ENCODE measurements at places on chromosomes 3 and 15. TPM values are rescaled to one million over a fixed set of nuclear protein-coding genes. Genes with fewer than 3 reads are reported as not detected.

Gene SMCO1
- total RNA-seq, result not detected

Gene GOLGA6L7
- total RNA-seq, result not detected

Gene P2RY14
- not detected for total RNA-seq

Gene PPP1R14D
- total RNA-seq, result not detected

Gene TMEM207
- not detected for total RNA-seq

Gene PLOD2
- 345 TPM for total RNA-seq

Gene KNG1
- total RNA-seq, result not detected

Gene CCK
- not detected for total RNA-seq

Gene SERPINI2
- not detected for total RNA-seq

Gene PGBD4
- total RNA-seq, result 2.1 TPM

Gene PCOLCE2
- 124 TPM for total RNA-seq

Gene GPR156
- total RNA-seq, result 1.2 TPM

Gene TNK2
- 5.5 TPM for total RNA-seq

Gene SLC9C1
- total RNA-seq, result under 0.01 TPM

Gene CCR9
- not detected for total RNA-seq

Gene NUP210
- total RNA-seq, result 0.26 TPM

Gene LRRC28
- 38.0 TPM for total RNA-seq

Gene GTF2E1
- 10.6 TPM for total RNA-seq

Gene DNASE1L3
- total RNA-seq, result 0.43 TPM

Gene AMIGO3
- 0.32 TPM for total RNA-seq

Gene ADAM10
- 181 TPM for total RNA-seq

Gene CLSTN2
- 11.3 TPM for total RNA-seq

Gene PP2D1
- not detected for total RNA-seq

Gene ISLR
- total RNA-seq, result 250 TPM

Gene PIF1
- total RNA-seq, result 9.9 TPM

Gene RAD51
- 4.8 TPM for total RNA-seq

Gene CDHR4
- 0.13 TPM for total RNA-seq

Gene CPB1
- total RNA-seq, result 0.54 TPM

Gene UBAP1L
- 2.7 TPM for total RNA-seq

Gene CKMT1B
- total RNA-seq, result not detected

Gene SIDT1
- total RNA-seq, result not detected

Gene TRPM1
- total RNA-seq, result not detected

Gene APBA2
- total RNA-seq, result 2.2 TPM

Gene HIGD2B
- not detected for total RNA-seq

Gene PLA1A
- 0.32 TPM for total RNA-seq

Gene P2RY1
- not detected for total RNA-seq

Gene STRA6
- 0.39 TPM for total RNA-seq
